CD4-positive, alpha-beta T cell treated with Interleukin-1 beta for 1 hour (primary cell): ENCODE measurements at places on chromosomes 7 and 10.

- no peak for DNase-seq
These were observed 274.6 kb downstream of the PLXDC2 start for GRCh38 chr10:20090831-20091230.

GRCh38 chr7:23833405-23833804 is 123.4 kb downstream of the STK31 start:
- DNase-seq: no peak

DNA sequence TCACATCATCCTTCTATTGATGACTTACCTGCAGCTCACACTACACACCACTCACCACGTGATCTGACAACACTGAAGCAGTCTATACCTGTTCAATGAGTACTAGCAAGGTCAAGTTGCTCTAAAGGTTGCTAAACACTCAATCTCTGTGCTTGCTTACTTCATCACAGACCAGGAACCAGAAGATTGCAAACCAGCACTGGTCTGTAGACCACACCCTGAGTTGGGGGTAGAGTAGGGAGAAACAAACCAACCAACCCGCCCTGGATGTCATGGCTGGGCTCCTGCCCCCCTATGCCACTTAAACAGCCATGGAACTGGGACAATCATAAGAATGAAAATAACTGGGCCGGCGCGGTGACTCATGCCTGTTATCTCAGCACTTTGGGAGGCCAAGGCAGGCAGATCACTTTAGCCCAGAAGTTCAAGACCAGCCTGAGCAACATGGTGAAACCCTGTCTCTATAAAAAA is 19.6 kb downstream of the DLG5 start:
- DNase-seq: no peak

DNA sequence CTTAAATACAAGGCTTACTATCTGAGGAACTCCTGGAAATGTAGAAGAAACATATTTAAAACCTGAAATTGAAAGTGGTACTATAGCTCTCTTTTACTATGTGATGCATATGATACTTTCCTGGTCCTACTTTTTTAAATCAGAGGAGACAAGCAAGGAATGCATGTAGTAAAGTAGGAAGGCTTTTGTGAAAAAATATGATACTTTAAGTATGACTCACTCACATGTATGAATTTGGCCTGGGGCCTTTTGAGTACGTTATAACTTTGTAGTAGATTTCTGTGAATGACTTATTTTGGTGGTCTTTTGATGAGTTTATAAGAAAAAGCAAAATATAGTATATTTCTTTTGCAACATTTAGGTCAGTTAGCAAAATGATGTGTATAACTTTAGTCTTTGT is 53.8 kb downstream of the TAX1BP1 start:
- DNase-seq: no peak

DNA sequence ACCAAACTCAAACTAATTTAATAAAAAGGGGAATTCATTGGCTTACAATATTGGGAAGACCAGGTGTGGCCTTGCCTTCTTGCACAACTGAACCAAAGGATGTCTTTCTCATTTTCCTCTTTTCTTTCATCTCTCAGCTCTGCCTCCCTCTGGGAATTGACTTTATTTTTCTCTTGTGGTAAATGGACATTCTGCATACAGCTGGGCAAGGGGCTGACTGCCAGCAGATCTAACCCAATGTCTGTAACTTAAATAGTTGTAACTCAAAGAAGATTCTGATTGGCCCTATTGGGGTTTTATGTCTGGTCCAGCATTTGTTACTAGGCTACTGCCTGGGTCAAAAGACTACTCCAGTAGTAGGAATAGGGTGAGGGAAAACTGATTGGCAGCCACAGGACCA is 15.3 kb downstream of the PTTG1IP2 start:
- DNase-seq: no peak

DNA sequence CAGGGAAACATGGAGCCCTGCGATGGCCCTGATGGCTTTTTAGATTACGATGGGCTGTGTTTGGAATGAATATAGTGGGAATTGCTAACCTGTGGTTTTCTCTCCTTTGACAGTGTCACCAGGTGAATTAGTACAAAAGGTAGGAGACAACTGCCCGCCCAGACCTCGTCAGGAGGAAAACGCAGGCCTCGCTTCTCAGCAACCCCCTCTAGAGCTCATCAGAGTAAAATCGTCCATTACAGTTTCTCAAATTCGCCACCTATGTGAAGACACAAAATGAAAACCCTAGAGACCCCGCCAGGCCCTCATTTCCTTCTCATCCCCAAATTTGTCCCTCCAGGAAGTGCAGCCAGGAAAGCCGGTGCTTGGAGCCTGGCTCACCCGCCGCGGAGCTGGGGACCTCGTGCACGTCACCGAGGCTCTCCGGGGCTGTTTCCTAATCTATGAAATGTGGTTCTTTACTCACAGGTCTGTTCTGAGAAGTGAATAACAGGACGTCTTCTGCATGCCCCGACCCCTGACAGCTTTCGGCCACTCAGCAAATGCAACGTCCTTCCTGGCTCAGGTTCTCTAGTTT is 143.7 kb downstream of the VIPR2 start:
- DNase-seq: no peak

DNA sequence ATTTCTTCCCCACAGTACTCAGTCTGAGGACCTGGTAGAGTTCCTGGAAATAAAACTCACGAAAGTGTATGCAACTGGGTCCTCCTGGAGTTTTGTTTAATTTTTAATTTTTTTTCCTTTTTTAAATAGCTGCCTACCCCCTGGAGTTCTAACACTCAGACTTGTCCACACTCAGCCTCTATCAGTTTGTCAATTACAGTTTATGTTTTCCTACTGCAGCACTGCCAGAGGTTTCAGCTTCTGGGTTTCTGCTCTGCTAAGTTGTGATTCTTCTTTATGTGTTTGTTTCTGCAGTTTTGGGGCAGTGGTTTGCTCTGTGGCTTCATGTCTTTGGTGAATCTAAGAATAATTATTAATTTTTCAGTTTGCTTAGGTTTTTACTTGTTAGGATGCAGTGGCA is 59.2 kb downstream of the TBC1D12 start:
- DNase-seq: no peak

DNA sequence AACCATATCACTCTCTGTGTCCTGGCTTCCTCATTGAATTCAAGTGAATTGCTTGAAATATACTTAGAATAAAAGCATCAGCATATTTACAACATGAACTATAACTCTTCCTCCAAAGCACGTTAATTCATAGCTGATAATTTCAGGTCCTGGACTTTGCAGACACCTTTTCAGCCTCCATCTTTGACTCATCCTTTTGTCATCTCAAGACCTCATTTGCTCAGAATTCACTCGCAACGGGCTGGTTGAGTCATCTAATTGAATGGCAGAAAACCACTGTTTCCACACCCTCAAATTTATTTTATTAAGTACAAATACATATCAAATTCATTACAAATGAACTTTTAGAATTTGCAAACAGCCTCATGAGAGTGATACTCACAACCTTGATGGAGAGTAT is 545.7 kb downstream of the GATA3 start:
- DNase-seq: no peak

DNA sequence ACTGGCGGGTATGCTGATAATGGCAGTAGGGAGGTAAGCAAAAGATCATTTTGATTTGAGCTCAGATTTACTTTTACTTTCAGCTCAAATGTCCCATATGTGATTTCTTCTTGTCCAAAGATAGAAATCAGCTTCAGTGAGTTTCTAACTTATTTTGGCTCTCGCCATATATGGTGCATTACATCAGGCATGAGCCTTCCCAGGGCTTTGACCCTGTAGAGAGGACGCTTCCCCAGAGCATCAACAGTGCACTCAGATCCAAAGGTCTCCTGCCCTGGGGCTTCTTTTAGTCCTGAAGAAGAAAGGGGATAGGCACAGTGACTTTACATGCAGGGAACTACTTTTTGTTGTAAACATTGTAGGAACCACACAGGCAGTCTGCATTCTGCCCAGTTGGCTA is 128.6 kb upstream of the PDLIM1 start:
- no peak for DNase-seq

DNA sequence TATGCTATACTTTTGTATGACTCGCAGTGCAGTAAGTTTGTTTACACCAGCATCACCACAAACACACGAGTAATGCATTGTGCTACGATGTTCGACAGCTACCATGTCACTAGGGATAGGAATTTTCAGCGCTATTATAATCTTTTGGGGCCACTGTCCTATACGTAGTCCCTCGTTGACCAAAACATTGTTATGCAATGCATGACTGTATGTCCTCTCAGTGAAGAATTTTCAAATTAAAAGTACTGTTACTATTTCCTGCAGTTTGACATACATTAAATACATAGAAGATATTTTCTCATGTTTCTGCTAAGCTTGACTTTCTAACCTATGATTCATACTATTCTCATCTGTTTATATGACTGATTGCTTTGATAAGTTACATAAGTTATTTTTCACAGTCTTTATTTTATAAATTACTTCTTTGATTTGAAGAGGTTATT is 203.6 kb downstream of the VTI1A start:
- no peak for DNase-seq

GRCh38 chr7:128388145-128388485 is 21.7 kb downstream of the IMPDH1 start:
- DNase-seq: no peak

DNA sequence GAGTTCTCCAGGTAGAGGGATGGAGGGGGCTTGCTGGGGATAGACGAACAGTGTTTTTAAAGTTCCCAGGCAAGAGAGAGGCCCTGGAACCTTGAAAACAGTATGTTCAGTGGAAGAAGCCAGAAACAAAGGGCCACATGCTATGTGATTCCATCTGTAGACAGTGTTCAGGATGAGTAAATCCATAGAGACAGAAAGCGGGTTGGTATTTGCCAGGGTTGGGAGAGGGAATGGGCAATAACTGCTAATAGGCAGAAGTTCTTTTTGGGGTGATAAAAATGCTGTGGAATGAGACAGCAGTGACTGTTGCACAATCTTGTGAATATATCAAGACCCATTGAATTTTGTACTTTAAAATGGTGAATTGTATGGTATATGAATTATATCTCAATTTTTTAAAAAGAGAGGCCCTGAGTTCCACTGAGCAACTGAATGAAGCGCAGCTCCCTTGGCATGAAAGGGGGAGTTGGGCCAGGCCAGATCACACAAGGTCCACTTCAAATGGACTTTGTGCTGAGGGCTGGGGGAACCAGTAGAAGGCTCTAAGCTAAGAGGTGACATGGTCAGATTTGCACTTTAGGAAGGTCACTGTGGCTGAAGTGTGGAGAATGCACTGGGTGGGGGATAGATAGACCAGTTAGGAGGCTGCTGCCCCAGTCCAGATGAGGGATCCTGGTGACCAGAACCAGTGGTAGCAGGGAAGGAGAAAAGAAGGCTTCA is 34.0 kb downstream of the LEP start:
- no peak for DNase-seq

DNA sequence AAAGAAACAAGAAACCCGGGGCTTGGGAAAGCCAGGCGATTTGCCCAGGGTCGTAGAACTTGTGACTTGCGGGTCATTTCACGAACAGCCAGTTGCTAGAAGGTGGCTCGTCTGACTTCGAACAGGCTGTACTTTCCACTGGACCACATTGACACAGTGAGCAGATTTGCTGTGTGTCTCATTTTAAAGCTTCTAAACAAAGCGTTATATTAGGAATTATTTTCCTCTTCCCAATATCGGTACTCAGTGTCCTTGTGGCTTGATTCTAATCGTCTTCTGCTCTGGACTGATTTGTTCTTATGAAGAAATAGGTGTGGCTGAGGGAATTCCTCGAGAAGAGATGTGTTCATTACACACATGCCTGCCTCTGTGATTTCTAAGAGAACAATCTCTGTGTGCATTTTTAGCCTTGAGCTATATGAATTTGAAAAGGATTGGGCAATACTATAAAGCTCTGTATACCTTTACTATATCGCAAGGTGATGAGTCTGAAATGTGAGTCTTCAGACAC is 150.0 kb upstream of the PRR15 start:
- no peak for DNase-seq

DNA sequence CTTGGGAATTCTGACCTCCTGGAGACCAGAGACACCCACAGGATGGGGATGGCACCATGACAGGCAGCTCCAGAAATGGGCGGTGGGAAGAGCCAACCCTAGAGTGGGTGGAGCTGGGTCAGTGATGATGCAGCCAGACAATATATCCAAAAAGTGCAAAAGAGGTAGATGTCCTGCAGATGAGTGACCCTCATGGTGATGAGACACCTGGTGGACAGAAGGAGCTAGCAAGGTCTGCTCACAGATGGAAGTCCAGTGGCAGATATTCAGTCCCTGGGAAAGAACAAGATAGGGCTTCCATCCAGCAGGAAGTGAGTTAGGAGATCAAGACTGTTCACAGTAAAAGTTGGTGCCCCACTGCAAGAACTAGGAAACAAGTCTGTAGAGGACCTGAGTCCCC is 19.2 kb upstream of the GRB10 start:
- DNase-seq: no peak

DNA sequence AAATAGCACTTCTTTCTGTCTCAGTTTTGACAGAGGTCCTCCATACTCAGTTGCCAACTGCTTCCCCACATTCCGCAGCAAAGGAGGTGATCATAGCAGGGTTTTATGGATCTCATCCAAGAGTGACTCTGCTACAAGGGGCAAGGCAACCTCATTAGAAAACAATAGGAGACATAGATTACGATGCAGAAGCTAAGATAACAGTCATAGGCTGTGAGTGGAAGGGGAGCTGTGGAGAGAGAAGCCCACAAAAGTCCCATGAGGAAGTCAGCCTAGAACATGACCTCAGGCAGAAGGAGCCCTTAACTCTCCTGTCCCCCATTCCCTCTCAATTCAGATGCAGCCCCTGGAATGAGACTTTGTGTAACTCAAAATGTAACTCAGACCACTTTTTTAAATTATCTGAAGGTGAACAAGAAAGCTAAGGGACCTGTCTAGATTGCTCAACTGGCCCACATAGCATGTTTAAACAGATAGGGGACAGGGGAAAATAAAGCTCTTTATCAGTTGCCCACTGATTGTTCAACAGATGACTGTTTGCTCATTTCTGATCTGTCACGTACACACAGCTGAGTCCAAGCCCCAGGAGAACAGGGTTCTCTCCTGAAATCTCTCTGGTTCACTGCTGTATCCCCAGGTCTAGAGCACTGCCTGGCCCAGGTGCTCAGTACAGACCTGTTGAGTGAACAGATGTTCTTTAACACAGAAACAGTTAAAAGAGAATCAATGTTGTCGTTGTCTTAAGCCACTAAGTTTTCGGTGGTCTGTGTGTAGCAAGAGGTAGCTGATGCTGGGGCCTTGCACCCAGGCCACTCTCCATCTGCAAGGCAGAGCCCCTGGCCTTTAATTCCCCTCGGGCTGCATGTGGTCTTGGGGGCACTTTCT is 1.5 kb upstream of the NCOA4 start:
- no peak for DNase-seq

GRCh38 chr10:96254976-96255375 is 16.4 kb downstream of the BLNK start:
- DNase-seq: no peak

- DNase-seq: no peak
These were observed 256.8 kb downstream of the BMPER start for GRCh38 chr7:34162027-34162565.
